Occipital lobe (tissue), 3 donors: ENCODE measurements at places on chromosomes 6 and 20. TPM values are rescaled to one million over a fixed set of nuclear protein-coding genes. Genes with fewer than 3 reads are reported as not detected.

Gene VIP
- 4.8 TPM for total RNA-seq

Gene SCRT2
- total RNA-seq, result 2.0 TPM

- DNase-seq, result no peak
These were observed 35.9 kb upstream of the MYLIP start for GRCh38 chr6:16092990-16093389.

DNA sequence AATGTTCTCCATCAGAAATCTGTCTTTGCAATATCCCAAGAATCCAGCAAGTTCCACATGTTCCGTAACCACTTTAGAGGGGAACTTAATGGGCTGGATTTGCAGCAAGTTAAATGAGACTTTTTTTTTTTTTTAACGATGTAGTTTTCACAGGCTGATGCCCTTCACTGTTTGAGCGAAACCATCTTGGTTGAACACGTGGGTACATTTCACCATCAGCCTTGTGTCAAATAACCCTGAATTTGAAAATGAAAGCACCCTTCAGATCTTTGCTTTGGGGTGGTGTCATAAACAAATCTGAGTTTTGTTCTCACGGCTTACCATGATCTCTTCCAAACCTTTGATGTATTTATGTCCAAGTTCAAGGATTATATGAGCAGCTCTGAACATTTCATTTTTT is 73.7 kb upstream of the EXOC2 start:
- no peak for DNase-seq

- DNase-seq, result no peak
These were observed 88.6 kb downstream of the LIN28B start for GRCh38 chr6:105045526-105045925.

GRCh38 chr6:7451326-7451725 is 61.7 kb downstream of the RIOK1 start:
- no peak for DNase-seq

DNA sequence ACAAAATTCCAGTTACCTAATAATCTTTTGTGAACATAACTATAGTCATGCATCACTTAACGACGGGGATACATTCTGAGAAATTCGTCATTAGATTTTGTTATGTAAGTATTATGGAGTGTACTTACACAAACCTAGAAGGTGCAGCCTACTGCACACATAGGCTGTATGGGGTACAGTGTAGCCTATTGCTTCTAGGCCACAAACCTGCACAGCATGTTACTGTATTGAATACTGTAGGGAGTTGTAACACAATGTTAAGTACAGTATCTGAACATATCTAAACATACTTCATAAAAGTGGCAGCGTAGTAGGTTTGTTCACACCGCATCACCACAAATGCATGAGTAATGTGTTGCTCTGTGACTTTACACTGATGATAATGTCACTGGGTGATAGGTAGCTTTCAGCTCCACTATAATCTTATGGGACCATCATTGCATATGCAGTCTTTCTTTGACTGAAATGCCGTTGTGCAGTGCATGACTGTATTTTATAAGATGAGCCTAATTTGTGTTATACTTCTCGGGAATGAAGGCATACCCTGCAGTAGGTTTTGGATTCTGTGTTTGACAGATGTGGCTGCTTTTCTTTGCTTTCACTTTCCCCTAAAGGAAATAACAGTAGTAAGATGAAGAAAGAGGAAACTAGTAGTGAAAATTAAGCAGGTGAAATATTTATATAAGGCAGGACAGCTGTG is 365.6 kb downstream of the FARS2 start:
- DNase-seq, result no peak

DNA sequence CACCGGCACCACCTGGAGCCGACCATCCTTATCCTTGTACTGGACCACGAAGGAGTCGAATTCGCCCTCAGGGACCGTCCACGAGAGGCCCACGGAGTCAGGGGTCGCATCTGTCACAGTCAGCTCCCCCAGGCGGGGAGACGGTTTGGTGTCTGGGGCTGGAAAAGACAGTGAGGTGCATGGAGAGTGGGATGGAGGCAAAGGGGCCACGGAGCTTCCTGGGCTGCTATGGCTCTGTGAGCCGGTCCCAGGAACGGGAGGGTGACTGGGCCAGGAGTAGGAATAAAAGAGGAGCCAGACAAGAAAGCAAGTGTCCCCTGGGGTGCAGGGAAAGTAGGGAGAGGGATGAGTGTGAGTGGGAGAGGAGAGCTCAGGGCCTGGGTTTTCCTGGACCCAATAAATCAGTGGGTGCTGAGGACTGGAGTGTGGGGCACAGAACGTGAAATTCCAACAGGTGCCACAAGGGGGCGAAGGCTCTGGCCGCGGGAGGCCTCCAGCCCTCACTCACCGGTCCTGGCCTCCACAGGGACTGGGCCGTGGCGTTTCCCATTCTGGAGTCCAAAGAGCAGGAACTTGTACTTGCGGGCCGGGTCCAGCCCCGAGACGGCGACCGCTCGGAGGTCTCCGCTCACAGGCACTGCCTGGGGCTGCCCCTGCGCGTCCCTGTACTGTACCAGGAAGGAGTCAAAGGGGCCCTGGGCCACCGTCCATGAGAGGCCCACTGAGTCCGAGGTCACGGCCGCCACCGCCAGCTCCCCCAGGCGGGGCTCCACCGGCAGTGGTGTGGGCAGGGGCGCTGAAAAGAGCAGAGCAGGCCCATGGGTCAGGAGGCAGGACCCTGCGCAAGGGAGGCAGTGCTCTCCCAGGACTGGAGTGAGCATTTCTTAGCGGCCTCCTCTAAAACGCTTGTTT is 9.9 kb downstream of the CYP21A2 start:
- no peak for DNase-seq
